Activated naive CD8-positive, alpha-beta T cell treated with anti-CD3 and anti-CD28 coated beads, Interleukin-2, amount 10 ng/mL, durations not matched to agents 7 days and 5 days (primary cell): ENCODE measurements at places on chromosomes 1 and 21. TPM values are rescaled to one million over a fixed set of nuclear protein-coding genes. Genes with fewer than 3 reads are reported as not detected.

- no peak for DNase-seq
Measured at GRCh38 chr1:237562242-237562823, 328.4 kb downstream of the ZP4 start.

DNA sequence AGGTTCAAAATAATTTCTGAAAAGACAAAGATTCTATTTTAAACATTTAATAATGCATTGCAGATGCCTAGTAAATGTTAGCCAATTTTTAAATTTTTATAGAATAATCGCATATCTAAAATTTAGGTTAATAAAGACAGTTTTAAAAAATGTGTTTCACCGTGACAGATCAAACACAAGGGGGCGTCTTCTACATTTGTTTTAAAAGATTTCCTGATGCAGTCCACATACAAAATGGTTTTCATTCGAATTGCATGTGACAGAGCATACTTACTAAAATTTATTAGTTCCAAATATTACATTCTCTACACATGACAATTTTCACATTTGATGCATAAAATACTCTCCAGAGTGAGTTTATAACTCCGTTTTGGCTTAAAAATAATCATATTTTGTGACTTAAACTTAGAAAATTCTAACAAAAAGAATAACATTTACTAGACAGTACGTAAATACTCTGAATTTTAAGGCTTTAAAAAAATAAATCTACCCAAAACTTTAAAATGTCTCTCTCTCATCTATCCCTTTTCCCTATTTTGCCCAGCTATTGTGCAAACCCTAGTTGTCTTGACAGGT is 75.5 kb downstream of the ADAMTS1 start:
- no peak for DNase-seq

- DNase-seq: no peak
Measured at GRCh38 chr1:12112711-12113161, 49.6 kb downstream of the TNFRSF8 start.

- no peak for DNase-seq
Measured at GRCh38 chr1:181793831-181794230, 267.7 kb downstream of the ZNF648 start.

- no peak for DNase-seq
Measured at GRCh38 chr1:111959436-111959835, 30.0 kb downstream of the KCND3 start.

Gene SPATA46
- total RNA-seq: not detected

DNA sequence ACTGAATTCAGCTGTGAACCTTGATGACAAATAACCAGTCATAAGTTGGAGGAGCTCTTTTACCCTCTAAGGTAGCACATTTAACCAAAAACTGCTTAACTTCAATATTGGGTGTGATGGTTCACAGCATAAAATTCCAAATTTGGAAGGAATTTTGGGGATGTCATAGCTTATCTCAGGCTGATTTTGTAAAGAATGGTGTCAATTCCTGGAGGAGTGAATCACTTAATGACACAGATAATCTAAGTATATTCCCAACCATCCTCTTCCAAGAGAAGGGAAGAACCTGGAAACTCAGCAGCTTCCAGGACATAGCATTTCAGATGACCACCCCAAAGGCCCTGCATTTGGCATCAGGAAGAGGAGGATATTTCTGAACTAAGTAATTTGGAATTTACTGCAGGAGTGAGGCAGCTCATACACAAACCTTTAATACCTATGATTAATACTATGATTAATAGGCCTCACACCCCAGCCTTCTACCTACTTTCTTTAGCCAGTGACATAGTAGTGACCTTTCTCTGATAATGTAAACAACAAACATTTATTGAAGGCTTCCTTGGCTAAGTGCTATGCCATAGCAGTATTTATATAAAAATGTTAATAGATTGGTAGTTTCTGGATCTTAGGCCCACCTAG is 14.5 kb downstream of the GLUL start:
- DNase-seq: no peak

Gene C1orf53
- 0.75 TPM for total RNA-seq

DNA sequence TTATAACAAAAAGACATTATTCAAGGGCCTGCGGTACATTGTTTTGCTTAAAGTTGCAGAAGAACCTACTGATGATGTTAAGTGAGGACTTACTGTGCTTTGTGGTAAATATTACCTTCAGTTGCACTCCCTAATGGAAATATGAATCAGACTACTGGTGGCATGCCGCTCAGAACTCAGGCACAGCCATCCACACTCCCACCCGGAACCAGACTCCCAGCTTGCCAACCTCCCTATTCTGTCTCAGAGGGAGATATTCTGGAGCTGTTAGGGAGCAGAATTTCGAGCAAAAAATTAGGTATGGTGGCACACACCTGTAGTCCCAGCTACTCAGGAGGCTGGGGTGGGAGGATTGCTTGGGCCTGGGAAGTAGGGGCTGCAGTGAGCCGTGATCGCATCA is 13.1 kb downstream of the PGBD5 start:
- no peak for DNase-seq

Gene KRTAP13-1
- not detected for total RNA-seq

GRCh38 chr1:109357616-109358015 is 40.1 kb downstream of the SORT1 start:
- DNase-seq: no peak
